ENCODE measurements at places on chromosomes 12 and 14.
A peak's percentile ranks its signal among the peaks of the same experiment; 100 is the strongest.

DNA sequence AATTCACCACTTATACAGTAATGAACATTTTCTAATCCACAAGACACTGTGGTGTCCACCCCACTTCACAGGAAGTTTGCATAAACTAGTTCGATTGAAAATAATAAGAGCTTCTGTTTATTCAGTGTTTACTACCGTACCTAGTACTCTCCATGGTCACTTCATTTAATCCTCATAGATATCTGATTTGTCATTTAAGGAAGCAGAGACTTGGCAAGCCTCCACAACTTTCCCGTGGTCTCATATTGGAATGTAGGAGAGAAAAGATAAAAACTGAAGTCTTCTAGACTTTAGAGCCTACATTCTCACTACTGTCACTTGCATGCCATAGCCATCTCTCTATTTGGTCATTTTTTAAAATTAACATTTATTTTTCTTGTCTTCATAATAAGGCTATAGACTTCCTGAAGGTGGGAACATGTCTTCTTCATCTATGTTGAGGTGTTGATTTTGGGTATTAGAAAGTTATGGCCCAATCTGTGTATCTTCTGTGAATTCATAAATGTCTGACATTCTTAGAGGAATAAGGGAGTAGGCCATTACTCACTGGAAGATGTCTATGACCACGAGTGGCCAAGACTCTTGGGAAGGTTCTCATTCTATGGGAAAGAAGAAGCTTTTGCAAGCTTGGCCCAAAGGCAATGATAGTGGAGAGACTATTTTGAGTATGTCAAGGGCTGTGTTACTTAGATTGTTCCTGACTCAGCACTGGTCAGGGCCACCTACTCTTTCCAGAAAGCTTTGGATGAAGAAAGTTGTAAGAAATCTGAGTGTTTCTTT is 423.7 kb downstream of the LRIG3 start:
- DNase-seq: no peak

DNA sequence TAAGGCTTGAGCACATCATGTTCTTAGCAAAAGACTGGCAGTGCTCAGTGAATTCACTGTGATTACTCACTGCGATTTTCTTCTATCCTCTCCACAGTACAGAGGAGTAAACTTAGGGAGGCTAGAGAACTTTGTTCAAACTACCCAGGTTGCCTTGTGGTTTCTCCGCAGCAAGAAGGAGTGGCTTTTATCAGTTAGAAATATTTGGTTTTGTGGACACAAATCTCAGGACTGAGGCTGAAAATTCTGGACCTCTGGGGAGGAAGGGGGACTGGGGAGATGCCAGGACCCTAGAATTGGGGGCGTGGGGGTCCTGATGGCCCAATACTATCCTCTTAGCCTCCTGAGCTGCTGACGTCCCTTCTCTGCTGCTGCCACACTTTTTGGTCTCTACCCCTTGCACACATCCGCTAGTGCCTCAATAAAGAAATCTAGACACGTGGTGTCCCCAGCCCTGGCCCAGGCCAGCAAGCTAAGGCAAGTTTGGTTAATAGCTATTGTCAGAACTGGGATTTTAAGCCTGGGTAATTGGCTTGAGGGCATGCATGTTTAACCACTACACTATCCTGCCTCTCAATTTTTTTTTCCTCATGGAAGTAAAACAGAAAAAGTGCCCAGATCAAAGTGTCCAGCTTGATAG is 842 bp downstream of the OAS2 start:
- no peak for DNase-seq

- no peak for DNase-seq
Measured at GRCh38 chr12:75444429-75445136, 36.0 kb upstream of the GLIPR1 start.

DNA sequence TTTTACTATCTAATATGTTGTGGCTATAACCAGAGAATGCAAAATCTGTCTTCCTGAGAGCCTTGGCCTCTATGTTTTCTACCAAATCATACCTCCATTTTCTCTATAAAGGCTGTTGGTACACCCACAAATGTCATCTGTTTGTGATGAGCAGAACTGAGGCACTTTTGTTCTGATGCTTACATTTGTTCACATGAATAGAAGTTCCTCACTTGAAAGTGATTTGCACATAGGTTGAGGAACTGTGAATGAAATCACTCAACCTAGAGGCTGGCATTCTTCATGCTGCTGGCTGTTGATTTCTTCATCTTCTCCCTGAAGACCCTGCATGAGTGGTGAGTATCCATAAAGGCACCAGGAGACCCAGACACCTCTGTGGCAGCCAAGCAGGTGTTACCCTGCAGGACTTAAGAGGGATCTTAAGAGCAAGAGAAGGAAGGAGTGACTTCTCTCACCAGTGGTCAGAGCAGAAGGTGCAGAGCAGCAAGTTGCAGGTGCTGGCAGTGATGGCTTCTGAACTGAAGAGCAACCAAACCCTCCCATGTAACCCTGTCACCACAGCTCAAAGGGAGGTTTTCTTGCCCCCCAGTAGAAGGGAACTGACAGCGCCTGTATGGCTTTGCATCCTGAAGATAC is 110.3 kb downstream of the HMGA2 start:
- DNase-seq: no peak

DNA sequence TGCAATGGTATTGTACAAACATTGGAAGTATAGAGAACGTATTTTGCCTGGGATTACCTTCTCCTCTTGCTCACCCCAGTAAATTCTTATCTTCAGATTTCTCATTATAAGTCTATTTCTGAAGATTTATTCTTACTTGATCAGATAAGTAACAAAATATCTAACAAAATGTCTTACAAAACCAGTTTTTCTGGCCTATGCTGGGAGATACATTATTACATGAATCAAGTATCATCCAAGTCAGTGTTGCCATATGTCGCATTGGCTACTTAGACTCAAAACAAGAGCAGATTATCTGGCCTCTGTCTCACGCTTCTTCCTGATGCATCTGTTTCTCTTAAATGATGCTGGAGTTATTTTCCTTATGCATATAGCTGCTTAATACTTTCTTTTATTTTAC is 408.5 kb downstream of the CCER1 start:
- no peak for DNase-seq

DNA sequence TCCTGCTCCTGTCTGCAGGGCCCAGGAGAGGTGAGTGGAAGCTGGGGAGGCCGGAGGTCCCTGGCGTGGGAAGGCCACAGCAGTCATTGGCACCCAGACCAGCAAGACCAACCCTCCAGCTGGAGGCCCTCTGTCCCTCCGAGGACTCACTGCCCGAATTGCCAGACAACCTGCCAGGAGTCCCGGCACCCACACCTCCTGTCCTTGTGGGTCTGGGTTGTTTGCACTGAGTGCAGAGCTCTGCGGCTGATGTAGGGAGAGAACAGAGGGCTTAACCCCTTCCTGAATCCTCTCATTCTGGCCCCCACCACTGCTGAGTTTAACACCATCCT is 204.9 kb downstream of the KIF26A start:
- no peak for DNase-seq

- no peak for DNase-seq
Measured at GRCh38 chr12:32455607-32456071, 56.3 kb downstream of the FGD4 start.

- peak; percentile 35 for DNase-seq
Measured at GRCh38 chr14:104036212-104036611, 49.3 kb upstream of the ASPG start.

DNA sequence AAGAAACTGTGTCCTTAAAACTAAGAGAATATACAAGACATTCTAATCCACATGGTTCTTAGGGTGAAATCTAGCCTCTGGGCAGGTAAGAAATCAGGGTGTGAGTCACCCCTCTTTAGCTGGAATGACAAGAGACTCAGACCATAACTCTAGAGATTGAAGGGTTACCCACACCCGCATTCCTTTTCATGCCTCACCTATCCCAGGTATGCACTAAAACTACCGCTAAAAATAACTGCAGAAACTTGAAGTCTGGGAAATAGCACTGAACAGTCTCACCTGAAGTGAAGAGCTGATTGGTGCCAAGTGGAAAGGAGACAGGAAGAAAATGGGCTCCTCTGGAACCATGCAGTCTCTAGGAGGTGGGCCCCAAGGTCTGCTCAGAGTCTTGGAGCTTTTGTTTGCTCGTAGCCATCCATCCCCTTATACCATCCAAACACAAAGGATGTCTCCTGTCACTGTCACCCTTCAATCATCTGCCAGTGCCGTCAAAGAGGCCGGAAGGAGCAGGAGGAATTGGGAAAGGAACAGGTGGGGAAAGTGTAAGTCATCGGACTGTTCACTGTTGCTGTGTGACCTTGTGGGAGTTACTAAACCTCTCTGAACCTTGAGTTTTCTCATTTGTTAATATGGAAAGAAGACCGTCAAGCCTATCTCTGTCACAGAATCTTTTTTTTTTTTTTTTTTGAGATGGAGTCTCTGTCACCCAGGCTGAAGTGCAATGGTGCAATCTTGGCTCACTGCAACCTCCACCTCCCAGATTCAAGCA is 22.4 kb downstream of the DDX47 start:
- DNase-seq: no peak

DNA sequence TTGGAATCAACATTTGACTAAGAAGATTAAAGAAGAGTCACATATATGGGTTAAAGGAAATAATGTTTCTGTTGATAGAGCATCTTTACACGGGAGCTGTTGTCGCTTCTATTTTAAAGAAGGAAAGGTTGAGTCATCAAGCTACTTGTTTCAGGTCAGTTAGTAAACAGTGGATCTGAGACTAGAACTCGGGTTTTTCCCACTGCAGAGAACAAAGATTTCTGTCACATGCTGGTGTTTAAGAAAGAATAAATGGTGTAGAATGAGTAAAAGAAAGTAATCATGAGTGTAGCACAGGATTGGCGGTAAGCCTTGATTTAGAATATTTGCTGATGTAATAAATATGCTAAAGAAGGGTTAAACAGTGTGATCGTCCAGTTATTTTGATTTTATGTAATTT is 455.5 kb downstream of the AEBP2 start:
- DNase-seq: no peak

- no peak for DNase-seq
Measured at GRCh38 chr12:109767991-109768900, 54.6 kb downstream of the FAM222A start.

GRCh38 chr12:7935590-7936581 is at the start of gene SLC2A3:
SLC2A3 (minus strand) TSS chr12:7936187; CDS start chr12:7936034, 153 bp downstream.
- DNase-seq: no peak

DNA sequence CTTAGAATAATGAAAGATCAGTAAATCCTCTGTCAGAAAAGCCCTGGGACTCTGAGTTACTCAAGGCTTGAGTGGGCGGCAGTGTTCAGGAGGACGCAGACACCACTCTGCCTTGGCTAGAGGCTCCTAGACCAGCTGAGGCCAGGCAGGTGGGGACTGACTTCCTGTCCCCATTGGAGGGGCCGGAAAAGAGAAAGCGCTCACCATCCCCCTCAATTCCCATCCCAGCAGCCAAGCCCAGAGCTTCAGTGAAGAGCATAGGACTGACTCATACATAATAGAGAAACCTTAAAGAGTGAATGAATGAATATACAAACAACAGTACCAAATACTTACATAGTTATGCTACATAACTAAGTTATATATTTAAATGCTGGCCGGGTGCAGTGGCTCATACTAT is 62.0 kb downstream of the PLEKHG7 start:
- DNase-seq: no peak

- DNase-seq: no peak
Measured at GRCh38 chr14:31582286-31582691, 21.1 kb downstream of the NUBPL start.

- no peak for DNase-seq
Measured at GRCh38 chr14:51118993-51119392, 24.1 kb upstream of the TRIM9 start.

- no peak for DNase-seq
Measured at GRCh38 chr12:112325157-112325556, 57.1 kb downstream of the HECTD4 start.

All from anterior cingulate cortex (tissue), 58 donors.